ENCODE measurements at places on chromosomes 13 and 19.

DNA sequence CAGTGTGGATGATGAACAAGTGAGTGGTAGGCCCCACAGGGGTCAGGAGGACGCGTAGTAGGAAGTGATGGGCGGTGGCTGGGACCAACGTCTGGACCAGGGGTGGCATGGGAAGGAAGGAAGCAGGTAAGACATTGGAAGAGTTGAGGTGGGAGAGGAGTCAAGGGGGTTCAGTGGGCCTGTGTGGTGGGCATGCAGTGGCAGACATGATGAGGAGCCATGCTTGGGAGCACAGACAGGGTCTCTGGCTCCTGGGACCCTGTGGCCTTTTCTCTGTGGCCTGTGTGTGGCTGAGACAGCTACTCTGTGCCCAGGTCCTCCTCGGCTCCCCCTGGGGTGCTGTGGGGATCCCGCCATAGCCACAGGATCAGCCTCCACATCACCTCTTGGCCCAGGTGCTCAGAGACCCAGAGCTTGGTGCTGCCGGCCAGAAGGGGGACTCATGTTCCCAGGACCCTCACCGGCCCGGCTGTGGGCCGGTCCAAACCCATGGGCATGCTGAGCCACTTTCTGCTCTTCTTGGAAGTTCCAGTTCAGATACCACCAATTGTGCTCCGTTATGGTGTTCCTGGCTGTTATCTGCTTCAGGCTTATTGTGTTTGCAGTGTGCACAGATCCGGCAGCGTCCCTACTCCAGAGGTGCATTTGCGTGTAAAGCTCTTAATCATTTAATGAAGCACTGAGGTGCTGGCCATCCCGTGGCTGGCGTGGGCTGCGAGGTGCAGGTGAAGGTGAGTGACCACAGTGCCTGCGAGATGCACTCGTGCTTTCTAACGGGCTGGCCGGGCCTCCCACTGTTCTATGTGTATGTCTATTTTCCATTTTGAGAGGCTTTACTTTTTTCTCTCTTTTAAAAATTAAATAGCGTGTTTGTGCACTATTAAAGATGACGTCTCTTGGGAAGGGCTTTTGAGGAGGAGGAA, 147.9 kb downstream of the TEX29 start:
- DNase-seq: no peak

DNA sequence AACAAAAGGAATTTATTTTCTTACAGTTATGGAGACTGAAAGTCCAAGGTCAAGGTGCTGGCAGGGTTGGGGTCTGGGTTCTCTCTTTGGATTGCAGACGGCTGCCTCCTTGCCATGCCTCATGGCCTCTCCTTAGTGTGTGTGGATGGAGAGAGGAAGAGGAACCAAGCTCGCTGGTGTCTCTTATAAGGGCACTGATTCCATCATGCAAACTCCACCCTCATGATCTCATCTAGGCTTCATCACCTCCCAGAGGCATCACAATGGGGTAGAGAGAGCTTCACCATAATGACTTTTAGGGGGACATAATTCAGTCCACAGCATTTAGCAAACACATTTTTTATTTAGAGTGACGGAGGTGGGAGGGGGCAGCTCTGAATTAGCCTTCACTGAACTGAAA, 104.9 kb upstream of the ABCC4 start:
- DNase-seq: no peak

DNA sequence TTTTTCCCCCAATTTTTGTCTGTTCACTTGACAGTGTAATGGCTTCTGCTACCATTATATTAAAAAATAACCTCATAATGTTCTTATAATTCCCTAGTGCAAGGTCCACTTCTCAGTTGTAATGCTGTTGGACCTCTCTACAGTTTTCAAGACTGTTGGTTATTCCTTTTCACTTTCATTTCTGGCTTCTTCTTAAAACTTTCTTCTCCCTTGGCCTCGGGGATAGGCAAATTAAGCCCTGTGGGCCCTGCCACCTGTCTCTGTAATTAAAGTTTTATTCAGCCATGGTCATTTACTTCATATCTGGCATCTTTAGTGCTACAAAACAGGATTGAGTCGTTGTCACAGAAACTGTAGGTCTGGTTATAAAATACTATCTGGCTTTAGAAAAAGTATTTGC, 313.5 kb downstream of the KLF12 start:
- DNase-seq: no peak

- no peak for DNase-seq
These were observed 1602.3 kb upstream of the PRR20A start for GRCh38 chr13:55538424-55538823.

- no peak for DNase-seq
These were observed 2.2 kb downstream of the ARHGAP45 start for GRCh38 chr19:1069009-1069779.

DNA sequence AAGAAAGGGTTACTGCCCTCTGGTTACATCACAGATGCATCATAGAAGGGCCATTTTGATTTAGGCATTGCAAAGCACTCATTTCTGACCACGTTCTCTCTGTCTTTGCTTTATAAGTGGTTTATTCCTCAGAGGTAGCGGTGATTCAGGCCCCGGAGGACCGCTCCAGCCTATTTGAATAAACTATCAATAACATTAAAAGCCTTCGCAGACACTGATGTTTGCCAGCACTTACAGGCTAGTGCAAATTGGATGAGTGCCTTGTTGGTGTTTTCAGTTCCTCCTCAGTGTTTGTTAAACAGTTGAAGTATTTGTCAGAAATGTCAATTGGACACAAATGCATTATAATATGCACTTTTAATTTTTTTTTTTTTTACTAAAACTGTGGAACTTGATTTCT, 120.2 kb downstream of the RXFP2 start:
- no peak for DNase-seq

- DNase-seq: no peak
These were observed 25.2 kb downstream of the ZNF383 start for GRCh38 chr19:37243206-37243632.

GRCh38 chr13:95083758-95084157, 217.5 kb downstream of the ABCC4 start:
- no peak for DNase-seq

GRCh38 chr19:29966588-29967249, 24.7 kb downstream of the URI1 start:
- DNase-seq: no peak

DNA sequence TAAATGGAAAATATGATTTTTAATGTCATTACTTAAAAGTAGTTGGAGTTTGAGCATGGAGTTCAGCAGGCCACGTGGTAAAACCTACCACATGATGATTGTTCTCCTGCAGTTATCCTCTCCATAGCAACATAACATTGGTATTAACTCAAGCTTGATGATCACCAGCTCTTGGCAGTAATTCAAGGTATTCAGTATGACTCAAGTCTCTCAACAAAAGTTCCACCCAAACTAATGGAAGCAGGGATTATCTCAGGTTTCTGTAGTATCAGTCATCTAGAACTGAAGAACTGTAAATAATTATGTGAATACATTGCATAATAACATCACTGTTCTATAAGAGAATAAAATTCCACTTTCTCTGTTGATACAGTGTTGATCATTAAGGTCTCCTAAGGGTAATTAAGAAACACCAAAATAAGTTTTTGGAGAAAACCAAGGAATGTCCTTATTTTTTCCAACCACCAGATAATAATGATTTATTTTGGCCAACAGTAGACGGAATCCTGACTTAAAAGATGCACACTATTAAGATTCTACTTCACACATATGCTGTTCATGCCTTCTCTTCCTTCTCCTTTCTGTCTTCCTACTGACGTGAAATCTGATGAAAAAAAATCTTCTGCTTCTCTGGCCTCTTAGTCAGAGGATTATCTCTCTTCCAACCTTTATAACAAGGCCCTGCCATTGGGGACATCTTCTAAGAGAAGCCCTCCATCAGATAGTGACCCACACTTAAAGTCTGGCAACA, 1092.3 kb downstream of the EFNB2 start:
- no peak for DNase-seq

DNA sequence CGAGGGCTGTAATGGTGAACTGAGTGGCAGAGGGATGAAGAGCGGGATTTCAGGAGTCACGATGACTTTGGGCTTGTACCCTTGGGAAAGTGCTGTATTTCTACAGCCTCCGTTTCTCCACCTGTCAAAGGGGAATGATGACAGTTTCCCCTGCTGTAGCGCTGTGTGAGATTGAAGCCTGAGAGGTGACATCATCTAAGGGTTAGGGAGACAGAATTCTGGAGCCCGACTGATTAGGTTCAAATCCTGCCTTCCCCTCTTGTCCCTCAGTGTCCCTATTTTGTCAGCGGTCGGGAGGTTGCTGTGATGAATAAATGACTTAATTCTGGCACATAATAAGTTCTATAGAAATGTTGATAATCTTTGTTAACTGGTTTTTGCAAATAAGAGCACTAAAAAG, 693 bp downstream of the MRPL4 start:
- DNase-seq: no peak

GRCh38 chr19:44644402-44645016, 799 bp downstream of the PVR start:
- no peak for DNase-seq

- DNase-seq: peak; percentile 86
These were observed 1.6 kb downstream of the IER2 start for GRCh38 chr19:13151605-13152355.

GRCh38 chr13:55816976-55817601, 1323.6 kb upstream of the PRR20A start:
- no peak for DNase-seq

DNA sequence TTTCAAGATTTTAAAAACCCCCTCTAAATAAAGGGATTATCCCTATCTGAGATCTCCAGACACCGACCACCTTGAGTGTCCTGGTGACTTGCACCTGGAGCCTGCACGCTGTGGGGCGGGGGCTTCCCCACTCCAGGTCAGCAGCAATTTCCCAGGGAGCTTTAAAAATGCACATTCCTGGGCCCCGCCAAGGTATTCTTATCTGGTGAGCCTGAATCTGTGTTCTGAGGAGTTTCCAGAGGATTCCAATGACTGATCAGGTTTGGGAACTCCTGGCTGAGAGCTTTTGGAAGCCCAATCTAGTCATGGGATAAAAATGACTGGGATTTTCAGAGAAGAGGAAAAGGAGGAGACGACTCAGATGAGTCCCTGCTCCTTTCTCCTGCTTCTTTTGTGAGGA, 66.1 kb downstream of the FGF9 start:
- no peak for DNase-seq

- no peak for DNase-seq
These were observed 51.2 kb downstream of the ANKRD10 start for GRCh38 chr13:110863685-110864084.

- DNase-seq: no peak
These were observed 60.2 kb downstream of the ZIC5 start for GRCh38 chr13:99911069-99911964.

DNA sequence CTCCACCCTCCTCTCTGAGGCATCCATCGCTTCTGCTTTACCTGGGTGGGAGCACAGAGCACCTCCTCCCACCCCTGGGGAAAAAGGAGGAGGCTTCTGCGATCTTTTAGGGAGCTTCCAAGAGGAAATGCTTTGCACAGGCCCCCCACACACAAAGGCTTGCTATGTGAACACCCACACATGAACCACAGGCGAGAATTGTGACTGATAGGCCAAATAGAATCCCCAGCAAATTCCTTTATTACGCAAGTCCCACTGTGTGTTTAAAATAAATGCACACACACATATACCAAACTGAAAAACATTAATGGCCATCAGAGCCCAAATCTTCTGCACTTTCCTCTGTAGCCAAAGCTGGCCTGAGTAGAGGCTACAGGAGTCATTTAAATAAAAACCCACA, 50.6 kb downstream of the HSPH1 start:
- DNase-seq: no peak

DNA sequence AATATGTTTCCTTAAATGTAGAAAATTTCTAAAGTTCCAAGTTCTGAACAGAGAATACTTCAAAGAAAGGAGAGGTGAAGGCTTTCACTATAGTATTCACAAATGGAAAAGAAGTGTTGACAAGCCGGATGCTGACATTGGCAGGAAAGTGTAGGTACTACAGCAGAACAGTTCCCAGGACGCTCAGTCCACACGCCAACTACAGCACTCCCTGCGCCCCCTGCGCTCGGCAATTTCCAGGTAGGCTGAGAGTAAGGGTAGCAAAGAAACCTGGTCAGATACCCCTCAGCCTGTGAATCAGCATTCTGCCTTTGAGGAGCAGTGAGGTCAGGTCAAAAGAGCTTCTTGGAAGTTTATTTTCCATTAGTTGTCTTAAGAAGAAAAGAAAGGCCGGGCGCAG, 115.3 kb downstream of the NALCN start:
- DNase-seq: no peak

DNA sequence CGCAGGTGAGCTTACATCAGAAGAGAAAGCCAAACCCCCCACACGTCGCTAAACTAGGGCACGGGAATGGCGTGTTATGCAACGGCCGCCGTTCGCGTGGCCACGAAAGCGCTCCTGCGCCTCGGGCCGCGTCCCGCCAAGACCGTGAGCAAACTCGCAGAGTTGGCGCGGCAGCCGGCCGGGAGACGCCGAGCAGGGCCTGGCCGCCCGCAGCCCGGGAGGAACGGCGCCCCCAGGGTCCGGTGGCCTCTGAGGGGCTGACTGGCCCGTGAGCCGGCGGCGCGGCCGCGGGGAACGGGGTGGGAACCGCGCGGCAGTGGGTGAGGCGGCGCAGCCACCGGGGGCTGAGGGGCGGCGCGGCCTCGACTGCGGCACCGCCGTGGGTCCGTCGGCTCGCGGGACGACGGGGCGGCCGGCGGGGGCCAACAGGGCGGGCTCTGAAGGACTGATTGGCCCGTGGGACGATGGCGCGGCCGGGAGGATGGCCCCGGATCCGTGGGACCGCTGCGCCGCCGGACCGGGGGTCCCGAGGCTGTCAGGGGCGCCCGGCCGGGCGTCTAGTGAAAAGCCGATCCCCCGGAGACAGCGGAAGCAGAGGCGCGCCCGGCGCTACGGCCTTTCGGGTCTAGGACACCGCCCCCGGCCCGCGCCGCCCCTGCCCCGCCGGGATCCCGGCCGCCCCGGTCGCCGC, 903 bp downstream of the LATS2 start:
- DNase-seq: no peak

- no peak for DNase-seq
These were observed 52.0 kb downstream of the TDRD3 start for GRCh38 chr13:60448907-60449510.

DNA sequence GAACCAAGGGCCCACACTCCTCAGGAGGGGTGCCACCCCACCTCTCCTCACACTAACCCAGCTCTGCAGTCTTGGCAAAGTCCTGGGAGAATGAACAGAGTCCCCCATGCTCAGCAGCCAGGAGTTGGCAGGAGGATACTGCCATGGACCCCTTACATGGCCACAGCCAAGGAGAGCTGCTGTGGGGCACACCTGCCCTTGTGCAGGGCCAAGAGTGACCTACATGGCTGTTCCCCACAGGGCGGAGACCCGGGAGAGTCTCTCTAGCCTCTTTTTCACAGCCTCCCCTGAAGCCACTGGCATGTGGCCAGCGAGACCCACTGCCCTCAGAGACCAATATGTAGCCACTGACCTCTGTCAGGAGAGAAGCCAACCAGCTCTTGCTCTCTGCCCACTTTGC, 45.9 kb upstream of the VSTM2B start:
- no peak for DNase-seq

DNA sequence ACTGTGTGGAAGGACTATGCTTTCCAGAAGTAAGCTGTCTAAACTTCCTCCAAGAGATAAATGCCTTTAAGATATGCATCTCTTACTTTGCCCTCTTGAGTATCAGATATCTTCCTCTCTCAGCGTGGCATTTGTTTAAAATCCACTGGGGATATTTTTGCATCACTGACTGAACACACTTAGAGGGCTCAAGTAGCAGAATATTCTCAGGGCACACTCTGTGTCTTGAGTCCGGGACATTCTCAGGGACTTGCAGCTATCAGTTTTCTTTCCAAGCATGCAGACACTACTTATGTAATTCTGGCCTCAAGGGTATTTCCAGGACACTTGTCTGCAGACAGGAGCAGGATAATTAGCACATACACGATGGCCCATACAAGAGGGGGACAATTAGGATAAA, 84.7 kb downstream of the ERCC5 start:
- no peak for DNase-seq

Data from cortex of kidney (tissue), 1 donor.